ENCODE measurements at places on chromosomes 13 and 19.
A peak's percentile ranks its signal among the peaks of the same experiment; 100 is the strongest.

DNA sequence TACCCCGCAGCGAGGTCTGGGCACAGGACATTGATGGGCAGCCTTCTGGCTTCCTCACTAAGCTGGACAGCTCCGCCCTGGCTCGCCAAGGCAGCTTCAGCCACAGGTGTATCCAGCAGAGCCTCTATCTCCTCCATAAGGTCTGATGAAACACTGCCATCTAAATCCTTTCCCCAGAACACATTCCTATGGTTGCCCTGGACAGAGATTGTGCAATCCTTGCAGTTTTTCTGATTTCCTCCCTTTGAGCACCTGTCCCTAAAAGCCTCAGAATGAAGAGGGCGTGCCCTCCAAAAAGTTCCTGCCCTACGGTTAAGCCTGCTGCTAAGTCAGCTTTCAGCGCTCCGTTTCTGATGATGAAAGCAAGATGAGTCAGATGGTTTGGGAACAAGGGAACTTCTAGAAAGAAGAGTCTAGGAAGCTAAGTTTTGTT lies 21.0 kb downstream of the CLEC4M start:
- DNase-seq = no peak

GRCh38 chr13:86945584-86945983 lies 725.6 kb upstream of the SLITRK5 start:
- no peak for DNase-seq

DNA sequence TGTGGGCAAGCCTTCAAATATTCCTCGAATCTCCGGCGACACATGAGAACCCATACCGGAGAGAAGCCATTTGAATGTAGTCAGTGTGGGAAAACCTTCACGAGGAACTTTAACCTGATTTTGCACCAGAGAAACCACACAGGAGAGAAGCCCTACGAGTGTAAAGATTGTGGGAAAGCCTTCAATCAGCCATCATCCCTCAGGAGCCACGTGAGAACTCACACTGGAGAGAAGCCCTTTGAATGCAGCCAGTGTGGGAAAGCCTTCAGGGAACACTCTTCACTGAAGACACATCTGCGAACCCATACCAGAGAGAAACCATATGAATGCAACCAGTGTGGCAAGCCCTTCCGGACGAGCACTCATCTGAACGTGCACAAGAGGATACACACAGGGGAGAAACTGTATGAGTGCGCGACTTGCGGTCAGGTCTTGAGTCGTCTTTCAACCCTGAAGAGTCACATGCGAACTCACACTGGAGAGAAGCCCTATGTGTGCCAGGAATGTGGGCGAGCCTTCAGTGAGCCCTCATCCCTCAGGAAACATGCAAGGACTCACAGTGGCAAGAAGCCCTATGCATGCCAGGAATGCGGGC lies 28.8 kb downstream of the ZNF333 start:
- no peak for DNase-seq

GRCh38 chr13:45295536-45295935 lies 45.4 kb downstream of the TPT1 start:
- DNase-seq = no peak

- DNase-seq = peak; percentile 85
These were observed 3.3 kb downstream of the CFD start for GRCh38 chr19:862581-863314.
